ENCODE measurements at places on chromosomes 12 and 14. TPM values are rescaled to one million over a fixed set of nuclear protein-coding genes. Genes with fewer than 3 reads are reported as not detected.
A peak's percentile ranks its signal among the peaks of the same experiment; 100 is the strongest.

DNA sequence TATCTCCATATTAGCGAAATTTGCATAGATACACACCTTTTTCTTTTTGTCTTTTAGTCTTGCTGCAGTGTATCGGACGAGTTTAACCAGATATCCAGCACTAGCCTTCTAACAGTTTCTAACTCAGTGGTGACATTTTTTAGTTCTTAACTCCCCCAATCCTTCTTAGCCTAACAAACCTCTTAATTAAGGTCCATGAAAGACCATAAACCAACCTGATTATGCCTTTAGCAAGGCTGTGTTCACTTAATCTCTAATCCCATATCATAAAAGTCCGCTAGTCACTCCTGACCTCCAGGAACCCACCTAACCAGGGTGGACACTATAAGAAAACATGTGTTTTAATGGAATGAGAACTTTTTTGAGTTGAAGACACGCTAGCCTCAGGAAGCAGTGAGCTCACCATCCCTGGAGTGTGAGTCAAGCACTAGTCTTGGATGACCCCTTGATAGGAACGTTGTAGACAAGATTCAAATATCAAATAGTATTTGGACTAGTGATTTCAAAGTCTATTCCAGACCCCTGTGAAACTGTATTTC is 9.5 kb downstream of the CDKN1B start:
- peak; percentile 90 for DNase-seq

DNA sequence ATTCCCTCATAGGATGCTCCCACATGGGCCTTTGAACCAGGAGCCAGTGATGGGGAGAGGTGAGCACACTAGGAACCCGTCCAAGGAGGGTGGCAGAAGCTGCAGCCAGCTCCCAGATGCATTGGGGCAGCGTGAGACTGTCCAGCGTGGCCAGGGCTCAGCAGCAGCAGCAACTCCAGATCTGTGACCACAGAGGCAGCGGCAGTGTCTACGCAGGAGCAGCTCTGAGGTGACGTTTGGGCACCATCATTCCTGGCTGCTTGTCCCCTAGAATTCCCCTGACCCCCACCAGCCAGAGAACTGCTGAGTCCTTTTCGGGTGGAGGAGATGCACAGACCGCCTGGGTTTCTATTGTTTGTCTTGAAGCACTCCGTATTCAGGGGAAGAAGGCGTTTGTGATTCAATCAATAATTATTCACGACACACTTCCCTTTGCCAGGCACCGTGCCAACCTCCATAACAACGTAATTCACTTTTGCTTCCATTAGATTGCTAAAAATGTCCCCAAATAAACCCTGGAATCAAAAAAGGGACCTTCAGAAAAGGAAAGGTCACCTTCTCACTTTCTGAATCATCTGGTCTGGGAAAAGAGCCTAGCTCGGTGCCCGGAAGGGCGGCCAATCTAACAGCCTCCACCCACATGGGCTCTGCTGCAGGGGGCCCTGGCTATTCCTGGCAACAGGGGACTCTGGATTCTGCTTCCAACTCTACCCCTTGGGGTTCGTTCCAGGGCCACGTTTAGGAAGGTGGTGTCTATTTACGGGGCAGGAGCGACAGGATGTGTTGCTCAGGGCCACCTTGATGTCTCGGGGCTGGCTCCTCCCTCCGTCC is 11.4 kb upstream of the BDKRB2 start:
- peak; percentile 22 for DNase-seq

GRCh38 chr14:30988509-30988908 is 36.9 kb upstream of the AP4S1 start:
- peak; percentile 26 for DNase-seq

NPFF gene
- polyA plus RNA-seq: not detected

GRCh38 chr12:118694128-118694775 is 287.1 kb upstream of the SRRM4 start:
- no peak for DNase-seq

SERPINA1 gene
- 0.10 TPM for polyA plus RNA-seq

- DNase-seq: no peak
Measured at GRCh38 chr12:104280111-104280510, 23.4 kb upstream of the EID3 start.

- no peak for DNase-seq
Measured at GRCh38 chr12:69932676-69933552, 107.9 kb downstream of the MYRFL start.

DNA sequence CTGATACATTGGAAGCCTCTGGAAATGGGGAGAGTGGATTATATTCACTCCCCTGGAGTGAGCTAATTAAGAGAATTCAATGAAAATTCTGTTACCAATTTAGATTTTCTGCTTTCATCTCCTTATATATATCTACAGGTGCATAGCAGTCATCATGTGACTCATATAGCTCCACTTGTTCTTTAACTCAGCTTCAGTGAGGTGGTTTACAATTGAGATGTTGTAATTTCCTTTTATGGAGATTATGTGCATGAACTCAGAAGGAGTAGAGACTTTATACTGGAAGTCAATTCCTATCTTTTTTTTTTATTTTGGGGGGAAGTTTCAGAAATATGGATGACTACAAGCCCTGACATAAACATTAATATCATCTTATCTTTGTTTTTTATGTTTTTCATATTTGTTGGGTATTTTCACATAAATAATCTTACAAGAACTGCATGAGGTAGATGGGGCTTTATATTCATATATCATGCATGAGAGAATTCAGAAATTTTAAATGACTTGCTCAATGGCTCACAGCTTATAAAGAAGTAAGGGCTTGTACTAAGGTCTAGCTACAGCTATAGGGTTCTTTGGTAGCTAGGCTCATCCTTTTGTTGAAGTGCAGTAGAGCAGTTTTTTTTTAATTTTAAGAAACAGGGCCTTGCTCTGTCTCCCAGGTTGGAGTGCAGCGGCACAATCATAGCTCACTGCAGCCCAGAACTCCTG is 92.3 kb upstream of the SCAF11 start:
- no peak for DNase-seq

GUCY2C gene
- 0.02 TPM for polyA plus RNA-seq

LRTM2 gene
- not detected for polyA plus RNA-seq

NID2 gene
- 2,513 TPM for polyA plus RNA-seq

ANKRD33 gene
- polyA plus RNA-seq: not detected
